CD4-positive, alpha-beta T cell (primary cell): ENCODE measurements at places on chromosomes 4 and X.
A peak's percentile ranks its signal among the peaks of the same experiment; 100 is the strongest.

DNA sequence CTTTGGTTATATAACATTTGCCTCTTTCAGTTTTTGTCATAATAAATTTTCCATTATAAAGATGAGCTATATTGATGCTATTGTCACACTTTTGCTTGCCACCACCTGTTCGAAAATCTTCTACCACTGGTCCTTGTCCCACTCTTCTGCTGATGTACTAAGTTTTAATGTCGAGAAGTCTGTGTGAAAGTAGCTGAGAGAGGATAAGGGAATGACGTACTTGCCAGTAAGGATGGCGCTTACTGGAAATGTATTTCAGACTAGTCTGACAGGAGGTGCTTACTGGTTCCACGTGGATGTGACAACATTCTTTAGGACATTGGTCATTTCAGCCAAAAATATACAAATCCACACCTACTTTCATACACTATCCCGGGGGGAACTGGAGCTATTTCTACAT lies 132.7 kb upstream of the NR3C2 start:
- no peak for DNase-seq
- no peak overlapping the region for H3K4me3 ChIP-seq
- H3K27ac ChIP-seq = no peak overlapping the region

- H3K27ac ChIP-seq = no peak overlapping the region
- H3K4me1 ChIP-seq = peaks cover 11% of the 10 kb centered on the region
- no peaks in the 10 kb centered on the region for H3K27me3 ChIP-seq
- no peaks in the 10 kb centered on the region for H3K36me3 ChIP-seq
Measured at GRCh38 chrX:47593522-47593921, 11.3 kb downstream of the TIMP1 start.

DNA sequence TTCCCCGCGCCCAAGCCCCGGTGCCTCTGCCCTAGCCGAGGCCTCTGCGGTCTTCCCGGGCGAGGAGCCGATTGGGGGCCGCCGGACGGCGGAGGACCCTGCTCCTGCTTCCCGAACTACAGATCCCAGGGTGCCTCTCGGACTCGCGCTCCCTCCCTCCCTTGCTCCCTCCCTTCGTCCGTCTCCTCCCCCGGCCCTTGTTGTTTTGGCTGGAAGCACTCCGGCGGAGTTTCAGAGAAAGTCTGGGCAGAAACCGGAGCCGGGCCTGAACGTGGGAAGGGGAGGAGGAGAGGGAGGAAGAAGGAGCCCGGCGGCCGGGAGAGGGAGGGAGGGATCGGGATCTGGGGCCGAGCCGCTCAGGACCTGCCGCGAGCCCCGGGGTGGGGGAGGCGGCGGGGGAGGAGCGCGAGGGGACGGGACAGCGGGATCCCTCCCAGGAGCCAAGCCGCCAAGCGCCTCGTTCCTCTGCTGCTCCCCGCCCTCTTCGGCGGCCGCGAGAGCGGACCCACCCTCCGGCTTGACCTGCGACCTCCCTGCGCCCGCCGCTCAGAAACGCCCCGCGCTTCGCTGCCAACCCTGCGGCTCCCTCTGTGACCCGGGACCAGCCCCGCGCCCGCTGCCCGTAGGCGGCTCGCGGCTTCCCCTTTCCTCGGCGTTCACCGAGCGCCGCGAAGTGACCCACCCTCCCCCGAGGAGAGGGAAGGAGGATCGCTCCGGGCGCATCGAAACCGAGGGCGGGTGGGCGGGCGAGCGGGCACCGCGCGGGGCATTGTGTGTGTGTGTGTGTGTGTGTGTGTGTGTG lies 496 bp upstream of the GAB1 start:
- H3K36me3 ChIP-seq = no peaks in the 10 kb centered on the region
- H3K4me1 ChIP-seq = peaks cover 20% of the 10 kb centered on the region
- H3K4me3 ChIP-seq = peak overlapping the region; percentile 52
- peaks cover 33% of the 10 kb centered on the region for H3K27me3 ChIP-seq
- DNase-seq = no peak
- no peak overlapping the region for H3K27ac ChIP-seq

- H3K27me3 ChIP-seq = no peaks in the 10 kb centered on the region
- DNase-seq = no peak
Measured at GRCh38 chr4:143531380-143531779, 17.9 kb downstream of the SMARCA5 start.

DNA sequence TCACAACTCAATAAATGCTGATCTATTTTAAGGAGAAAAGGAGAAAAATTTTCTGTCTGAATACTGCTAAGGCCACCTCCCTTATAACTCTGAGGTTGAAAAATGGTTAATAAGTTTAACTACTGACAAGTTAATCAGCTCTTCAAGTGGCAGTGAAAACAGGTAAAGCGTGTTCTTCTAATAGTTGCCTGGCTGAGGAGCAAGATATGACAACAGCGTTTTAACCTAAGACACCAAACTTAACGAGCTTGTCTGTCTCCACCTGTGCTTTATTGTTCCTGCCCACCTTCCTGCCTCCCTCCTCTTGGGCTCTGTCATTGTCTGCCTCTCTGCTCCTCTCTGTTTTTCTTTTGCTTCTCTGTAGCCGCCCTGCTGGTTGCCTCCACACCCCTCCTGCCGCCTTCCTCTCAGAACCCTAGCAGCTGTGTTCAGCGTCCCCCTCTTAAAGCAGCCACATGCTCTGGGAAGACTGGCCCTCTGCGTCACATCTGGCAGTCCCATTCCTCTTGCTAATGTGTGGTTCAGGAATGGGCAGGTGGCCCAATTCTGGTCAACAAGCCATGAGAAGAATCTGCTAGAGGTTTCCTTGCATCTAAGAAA lies 4.3 kb upstream of the TSPAN5 start:
- DNase-seq = peak; percentile 73
- H3K27ac ChIP-seq = peak overlapping the region; percentile 79
- H3K36me3 ChIP-seq = no peaks in the 10 kb centered on the region

DNA sequence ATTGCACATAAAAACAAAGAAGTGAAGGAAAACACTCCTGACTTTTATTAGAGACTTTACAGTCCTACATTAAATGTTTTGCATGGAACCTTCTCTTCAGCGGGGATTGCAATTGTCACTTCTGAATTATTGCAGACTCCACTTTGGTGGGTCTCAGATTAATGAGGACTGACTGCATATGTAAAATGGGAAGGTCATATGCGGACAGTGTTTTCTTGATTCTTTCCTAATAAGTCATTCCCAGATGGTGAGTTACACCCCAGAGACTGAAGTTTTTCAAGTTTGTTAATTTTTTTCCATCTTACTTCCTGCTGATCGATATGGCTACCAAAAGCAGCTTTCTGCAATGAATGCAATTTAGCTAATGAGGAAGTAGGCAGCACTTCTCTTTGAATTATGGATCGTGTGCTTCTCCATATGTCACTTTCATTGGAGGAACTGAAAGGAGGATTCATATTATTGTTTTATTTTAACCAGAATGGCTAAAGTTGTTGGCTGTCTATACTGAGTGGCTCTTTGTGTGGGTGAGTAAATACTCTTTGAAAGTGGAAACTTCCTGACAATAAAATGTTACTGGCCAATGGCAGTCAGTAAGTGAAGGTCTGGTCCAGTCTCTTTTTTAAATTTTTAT lies 119.3 kb upstream of the CLNK start:
- no peaks in the 10 kb centered on the region for H3K4me1 ChIP-seq
- DNase-seq = no peak
- no peak overlapping the region for H3K27ac ChIP-seq
- H3K36me3 ChIP-seq = no peaks in the 10 kb centered on the region

- H3K4me1 ChIP-seq = no peaks in the 10 kb centered on the region
- no peak overlapping the region for H3K4me3 ChIP-seq
- no peaks in the 10 kb centered on the region for H3K36me3 ChIP-seq
- H3K27ac ChIP-seq = no peak overlapping the region
Measured at GRCh38 chr4:79147251-79147650, 178.6 kb downstream of the NAA11 start.

DNA sequence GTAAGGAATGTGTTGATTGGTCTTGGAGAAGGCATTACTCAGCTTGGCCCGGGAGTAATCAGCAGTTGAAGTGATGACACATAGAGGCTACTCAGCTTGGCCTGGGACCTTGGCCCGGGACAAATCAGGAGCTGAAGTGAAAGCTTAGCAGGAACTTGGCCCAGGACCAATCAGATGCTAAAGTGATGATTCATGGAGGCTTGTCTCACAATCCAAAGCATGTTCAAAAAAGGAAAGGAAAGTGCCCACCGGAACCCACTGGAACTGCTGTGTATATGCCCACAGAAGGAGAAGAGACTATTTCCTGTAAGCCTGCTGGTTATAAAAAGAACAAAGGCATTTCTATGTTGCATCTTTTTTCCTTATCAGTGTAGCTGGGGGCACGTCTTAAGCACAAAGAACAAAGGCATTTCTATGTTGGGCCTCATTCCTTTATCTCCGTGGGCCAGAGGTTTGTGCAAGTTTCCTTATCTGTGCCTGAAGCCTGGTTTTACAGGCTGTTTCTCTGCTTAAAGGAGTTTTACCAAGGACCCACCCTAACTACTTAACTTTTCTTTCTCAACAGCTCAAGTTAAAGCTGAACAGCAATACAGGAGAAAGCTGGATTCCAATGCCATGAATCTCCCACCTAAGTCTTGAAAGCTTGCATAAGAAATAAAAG lies 1176.7 kb downstream of the NLGN4X start:
- no peaks in the 10 kb centered on the region for H3K36me3 ChIP-seq
- no peaks in the 10 kb centered on the region for H3K4me1 ChIP-seq
- no peaks in the 10 kb centered on the region for H3K27me3 ChIP-seq
- no peak overlapping the region for H3K27ac ChIP-seq

GRCh38 chrX:88355252-88355651 lies 391.8 kb upstream of the CPXCR1 start:
- no peak overlapping the region for H3K27ac ChIP-seq
- no peaks in the 10 kb centered on the region for H3K27me3 ChIP-seq
- H3K4me1 ChIP-seq = no peaks in the 10 kb centered on the region
- H3K4me3 ChIP-seq = no peak overlapping the region
- no peaks in the 10 kb centered on the region for H3K36me3 ChIP-seq

DNA sequence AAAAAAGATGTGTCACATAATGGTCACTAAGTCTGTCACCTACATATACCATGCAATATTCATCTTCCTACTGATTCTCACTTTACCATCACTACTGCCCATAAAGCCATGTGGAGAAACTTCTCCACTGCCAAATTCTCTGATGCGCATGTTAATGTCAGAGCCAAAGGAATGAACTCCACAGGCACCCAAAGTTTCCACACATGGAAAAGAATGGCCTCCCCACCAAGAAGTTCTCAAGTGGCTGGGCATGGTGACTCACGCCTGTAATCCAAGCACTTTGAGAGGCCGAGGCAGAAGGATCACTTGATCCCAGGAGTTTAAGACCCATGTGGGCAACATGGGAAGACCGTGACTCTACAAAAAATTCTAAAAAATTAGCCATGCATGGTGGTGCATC lies 43.8 kb upstream of the UGDH start:
- H3K4me1 ChIP-seq = no peaks in the 10 kb centered on the region
- no peaks in the 10 kb centered on the region for H3K27me3 ChIP-seq
- H3K27ac ChIP-seq = no peak overlapping the region

DNA sequence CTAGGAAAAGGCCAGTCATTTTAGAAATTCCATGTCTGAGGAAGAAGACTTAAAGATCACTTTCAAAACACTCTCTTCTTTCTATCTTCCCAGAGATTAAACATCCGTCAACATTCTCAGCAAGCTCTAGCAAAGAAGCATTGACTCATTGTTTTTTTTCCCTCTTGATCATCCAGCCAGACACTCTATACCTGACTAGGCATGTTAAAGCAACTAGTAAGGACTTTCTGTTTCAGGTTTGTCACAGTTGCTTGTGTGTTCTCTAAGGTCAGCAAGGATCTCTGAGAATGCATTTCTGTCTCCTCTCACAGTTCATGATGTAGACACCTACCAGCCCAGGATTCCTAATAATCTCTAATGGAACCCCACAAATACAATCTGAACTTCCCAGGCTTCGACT lies 112.2 kb downstream of the IL13RA2 start:
- no peak overlapping the region for H3K4me3 ChIP-seq
- no peaks in the 10 kb centered on the region for H3K36me3 ChIP-seq
- DNase-seq = no peak

DNA sequence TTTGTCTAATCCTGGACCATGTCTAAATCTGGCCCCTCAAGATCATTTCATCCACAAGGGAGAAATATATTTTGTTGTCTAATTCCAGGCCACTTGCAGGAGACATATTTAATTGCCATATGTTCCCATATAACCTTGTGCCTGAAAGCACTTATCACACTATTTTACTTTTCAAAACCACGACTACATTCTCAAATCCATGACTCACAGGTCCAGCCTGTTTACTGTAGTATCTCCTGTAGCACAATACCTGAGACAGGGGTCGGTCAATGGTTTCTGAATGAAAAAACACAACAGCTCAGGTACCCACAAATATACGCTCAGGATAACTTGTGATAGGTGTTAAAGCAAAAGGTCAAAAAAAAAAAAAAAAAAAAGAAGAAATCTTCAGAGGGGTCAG lies 60.9 kb downstream of the SEC24D start:
- no peaks in the 10 kb centered on the region for H3K4me1 ChIP-seq
- no peak overlapping the region for H3K4me3 ChIP-seq
- H3K36me3 ChIP-seq = no peaks in the 10 kb centered on the region
- DNase-seq = no peak
- H3K27me3 ChIP-seq = no peaks in the 10 kb centered on the region

DNA sequence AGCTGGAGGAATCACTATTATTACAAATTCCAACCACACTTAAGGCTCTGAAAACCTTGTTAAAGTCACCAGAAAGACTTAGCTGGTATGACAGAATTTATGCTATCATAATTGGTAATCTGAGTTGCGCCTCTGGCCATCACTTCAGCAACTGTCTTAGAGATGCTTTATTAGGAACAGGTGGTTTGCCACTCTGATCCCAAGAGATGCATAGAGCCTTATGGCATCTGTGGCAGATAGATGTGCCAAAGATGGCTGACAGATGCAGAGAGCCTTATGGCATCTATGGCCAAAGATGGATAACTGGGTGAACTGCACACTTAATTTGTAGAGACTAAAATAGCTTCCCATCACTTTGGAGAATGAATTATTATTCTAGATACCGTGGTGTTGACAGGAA lies 32.3 kb upstream of the PLAC8 start:
- no peaks in the 10 kb centered on the region for H3K4me1 ChIP-seq
- no peaks in the 10 kb centered on the region for H3K27me3 ChIP-seq
- DNase-seq = no peak
- H3K36me3 ChIP-seq = no peaks in the 10 kb centered on the region

GRCh38 chrX:110741213-110741796 lies 54.3 kb downstream of the CHRDL1 start:
- H3K4me3 ChIP-seq = no peak overlapping the region
- H3K27me3 ChIP-seq = no peaks in the 10 kb centered on the region
- H3K36me3 ChIP-seq = no peaks in the 10 kb centered on the region
- DNase-seq = no peak

GRCh38 chr4:164706675-164707074 lies 47.3 kb upstream of the SMIM31 start:
- no peaks in the 10 kb centered on the region for H3K27me3 ChIP-seq
- H3K4me1 ChIP-seq = no peaks in the 10 kb centered on the region
- H3K4me3 ChIP-seq = no peak overlapping the region
- no peaks in the 10 kb centered on the region for H3K36me3 ChIP-seq
- no peak for DNase-seq
- H3K27ac ChIP-seq = no peak overlapping the region

DNA sequence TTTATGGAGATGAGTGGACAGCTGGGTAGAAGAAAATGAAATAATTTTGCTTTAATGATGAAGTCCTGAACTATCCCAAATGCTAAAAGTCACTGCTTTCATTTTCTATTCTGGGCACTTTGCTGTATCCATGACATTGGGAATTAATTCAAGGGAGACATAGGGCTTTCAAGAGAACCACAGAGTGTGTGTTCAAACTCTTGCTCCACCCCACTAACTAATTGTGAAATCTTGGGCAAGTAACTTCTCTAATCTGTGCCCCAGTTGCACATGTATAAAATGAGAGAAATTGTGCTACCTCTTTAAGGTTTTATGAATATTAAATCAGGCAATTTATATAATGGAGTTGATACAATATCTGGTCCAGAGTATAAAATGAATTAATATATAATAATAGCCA lies 1422.0 kb downstream of the ADGRL3 start:
- no peak overlapping the region for H3K27ac ChIP-seq
- no peaks in the 10 kb centered on the region for H3K27me3 ChIP-seq
- H3K4me1 ChIP-seq = no peaks in the 10 kb centered on the region
- no peak overlapping the region for H3K4me3 ChIP-seq
- no peak for DNase-seq
